ENCODE measurements at places on chromosomes 1 and 21.
A peak's percentile ranks its signal among the peaks of the same experiment; 100 is the strongest.

DNA sequence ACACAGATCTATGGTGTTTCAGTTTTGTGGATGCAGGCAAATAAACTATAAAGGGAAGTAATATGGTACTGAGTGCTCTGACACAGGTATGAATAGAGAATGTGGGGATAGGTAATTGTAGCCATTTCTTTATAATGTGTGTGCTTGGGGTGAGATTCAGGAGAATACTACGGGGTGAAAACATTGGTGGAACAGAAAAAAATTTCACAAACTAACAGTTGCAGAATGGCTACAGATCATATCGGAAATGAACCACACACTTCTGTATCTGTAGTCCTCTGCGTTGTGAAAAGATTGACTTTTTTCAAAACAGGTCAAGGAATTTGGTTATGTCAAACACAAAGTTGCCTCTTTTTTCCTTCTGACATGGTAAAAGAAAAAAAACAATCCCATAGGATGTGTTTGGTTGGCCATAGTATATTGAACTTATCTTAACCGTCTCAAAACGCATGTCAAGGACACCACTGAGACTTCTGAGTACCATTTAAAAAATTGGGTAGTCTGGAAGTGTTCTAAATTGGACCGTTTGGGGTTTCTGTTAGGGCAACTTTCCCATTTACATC is 1.1 kb upstream of the CDC73 start:
- DNase-seq: no peak

GRCh38 chr1:61140778-61141177 is 58.4 kb downstream of the NFIA start:
- DNase-seq: no peak

GRCh38 chr1:204662530-204662929 is 23.0 kb downstream of the LRRN2 start:
- DNase-seq: no peak

- no peak for DNase-seq
Observed at GRCh38 chr1:6288665-6289064, 27.8 kb upstream of the GPR153 start.

DNA sequence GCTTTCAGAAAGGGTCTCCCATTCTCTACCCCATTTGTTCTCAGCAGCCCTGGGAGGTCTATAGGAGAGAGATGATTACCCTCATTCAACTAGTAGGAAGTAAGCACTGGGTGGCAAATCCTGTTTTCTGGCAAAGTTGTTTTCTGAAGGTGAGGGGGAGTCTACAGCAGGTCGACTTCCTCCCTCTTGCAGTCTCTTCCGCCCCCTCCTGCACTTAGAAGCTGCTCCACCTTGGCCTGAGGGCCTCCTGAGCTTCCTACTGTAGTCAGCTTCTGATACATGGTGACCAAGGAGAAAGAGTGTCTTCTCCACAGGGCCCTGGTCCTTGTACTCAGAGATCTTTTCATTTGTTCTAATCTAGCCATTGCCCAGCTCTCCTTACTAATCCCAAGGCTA is 93.1 kb downstream of the RGL1 start:
- DNase-seq: no peak

GRCh38 chr21:39631842-39632562 is 19.3 kb downstream of the B3GALT5 start:
- no peak for DNase-seq

- peak; percentile 60 for DNase-seq
Observed at GRCh38 chr1:160724465-160725242, 13.0 kb upstream of the CD48 start.

DNA sequence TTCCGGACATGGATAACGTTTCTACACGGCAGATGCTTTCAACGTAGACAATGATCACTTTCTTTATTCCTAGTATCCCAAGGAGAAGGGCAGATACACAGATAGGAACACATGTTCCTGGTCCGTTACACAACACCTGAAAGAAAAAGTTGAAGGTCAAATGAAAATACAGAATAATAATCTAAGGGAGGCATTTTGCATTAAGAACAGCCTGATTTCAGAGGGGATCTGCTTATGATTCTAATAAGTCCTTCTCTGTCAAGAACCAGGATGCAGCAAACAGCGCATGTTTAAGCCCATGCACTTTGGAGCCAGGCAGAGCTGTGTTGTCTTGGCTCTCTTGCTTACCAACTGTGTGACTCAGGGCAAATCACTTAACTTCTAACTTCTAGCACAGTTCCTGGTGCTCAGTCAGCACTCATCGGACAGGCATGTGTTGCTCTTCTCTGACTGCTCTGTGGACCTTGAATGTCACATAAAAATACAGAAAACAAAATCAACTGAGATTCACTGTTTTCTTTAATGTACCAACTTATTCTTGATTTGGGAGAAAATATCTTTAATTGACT is 56.3 kb upstream of the CNN3 start:
- DNase-seq: no peak

GRCh38 chr1:16630661-16631247 is 17.4 kb upstream of the NBPF1 start:
- no peak for DNase-seq

GRCh38 chr1:111463029-111463683 is 10.6 kb upstream of the C1orf162 start:
- no peak for DNase-seq

- no peak for DNase-seq
Observed at GRCh38 chr1:26598890-26599289, 69.3 kb downstream of the RPS6KA1 start.

All from stimulated activated effector memory CD8-positive, alpha-beta T cell treated with anti-CD3 and anti-CD28 coated beads, Interleukin-12 subunit alpha, Interleukin-12 subunit beta, amount 100 ng/mL, for 72 hours (primary cell).